ENCODE measurements at places on chromosomes 11 and 22. TPM values are rescaled to one million over a fixed set of nuclear protein-coding genes. Genes with fewer than 3 reads are reported as not detected.

- DNase-seq: no peak
Measured at GRCh38 chr22:17965538-17966402, 58.6 kb downstream of the MICAL3 start.

GRCh38 chr11:12727563-12728211 lies 53.5 kb downstream of the TEAD1 start:
- DNase-seq: no peak

DNA sequence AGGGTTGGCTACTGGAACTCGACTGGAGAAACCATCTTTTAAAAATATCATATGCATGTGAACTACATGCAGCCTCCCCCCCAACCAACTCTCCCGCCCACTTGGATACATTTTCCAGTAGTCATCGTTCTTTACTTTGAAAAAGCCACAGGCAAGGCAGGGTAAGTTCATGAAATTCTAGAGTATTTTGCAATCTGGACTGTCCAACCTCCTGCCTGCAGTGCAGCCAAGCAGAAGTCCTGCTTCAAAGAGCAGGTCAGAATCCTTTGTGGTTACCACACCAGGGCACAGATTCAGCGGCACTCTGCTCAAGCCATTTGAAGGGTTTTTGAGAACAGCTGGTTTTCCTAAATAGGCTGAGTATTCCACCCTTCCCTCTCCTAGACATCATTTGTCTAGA lies 12.1 kb downstream of the ELF5 start:
- DNase-seq: no peak

GRCh38 chr11:70456921-70457532 lies 58.7 kb downstream of the CTTN start:
- no peak for DNase-seq

GRCh38 chr11:110338684-110339083 lies 42.3 kb upstream of the RDX start:
- DNase-seq: no peak

- DNase-seq: no peak
Measured at GRCh38 chr22:19360862-19361261, 69.3 kb upstream of the CLTCL1 start.

- DNase-seq: no peak
Measured at GRCh38 chr22:44243761-44244160, 63.0 kb downstream of the PARVG start.

DNA sequence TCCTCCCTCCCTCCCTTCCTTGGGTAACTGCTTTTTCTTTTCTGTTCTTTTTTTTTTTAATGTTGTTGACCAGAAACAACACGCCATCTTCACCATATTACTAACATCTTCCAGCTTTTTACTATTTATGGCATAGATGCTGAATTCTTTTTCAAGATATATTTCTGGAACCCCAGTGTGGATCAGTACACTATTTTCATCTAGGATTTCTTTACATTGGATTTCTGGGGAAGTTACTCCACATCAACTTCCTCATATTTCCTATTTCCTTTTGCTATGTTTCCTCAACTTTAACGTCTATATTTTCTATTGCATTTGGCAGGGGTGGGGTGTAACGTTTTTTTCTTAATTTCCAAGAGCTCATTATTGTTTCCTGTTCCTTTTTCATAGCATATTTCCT lies 7.0 kb downstream of the PGM2L1 start:
- DNase-seq: no peak

GRCh38 chr11:84882056-84882455 lies 745.1 kb downstream of the DLG2 start:
- no peak for DNase-seq

- DNase-seq: no peak
Measured at GRCh38 chr22:35409783-35410662, 10.1 kb downstream of the MCM5 start.

DNA sequence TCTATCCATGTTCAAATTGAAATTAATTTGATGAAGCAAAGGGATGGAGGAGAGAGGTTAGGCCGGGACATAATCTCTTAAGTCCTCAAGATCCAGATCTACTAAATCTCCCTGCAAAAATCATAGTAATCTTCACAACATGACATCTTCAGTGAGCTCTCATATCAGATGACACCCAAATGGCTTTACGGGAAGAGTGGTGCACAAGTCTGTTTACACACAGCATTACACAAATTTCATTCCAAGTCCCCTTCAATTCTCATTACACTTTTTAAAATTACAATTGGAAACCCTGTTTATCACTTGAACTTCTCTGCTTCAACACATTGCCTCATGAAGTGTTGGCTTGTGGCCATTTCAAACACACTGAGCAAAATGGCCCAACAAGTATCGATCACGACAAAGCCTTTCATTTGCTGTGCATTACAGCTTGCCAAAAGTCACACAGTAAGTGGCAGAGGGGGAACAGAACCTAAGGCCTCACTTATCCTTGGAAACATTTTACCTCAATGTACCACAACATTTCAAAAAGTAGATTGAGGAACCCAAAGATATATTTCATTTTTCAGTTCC lies 17.9 kb upstream of the TPH1 start:
- no peak for DNase-seq

- no peak for DNase-seq
Measured at GRCh38 chr22:33625959-33626358, 294.3 kb downstream of the LARGE1 start.

DNA sequence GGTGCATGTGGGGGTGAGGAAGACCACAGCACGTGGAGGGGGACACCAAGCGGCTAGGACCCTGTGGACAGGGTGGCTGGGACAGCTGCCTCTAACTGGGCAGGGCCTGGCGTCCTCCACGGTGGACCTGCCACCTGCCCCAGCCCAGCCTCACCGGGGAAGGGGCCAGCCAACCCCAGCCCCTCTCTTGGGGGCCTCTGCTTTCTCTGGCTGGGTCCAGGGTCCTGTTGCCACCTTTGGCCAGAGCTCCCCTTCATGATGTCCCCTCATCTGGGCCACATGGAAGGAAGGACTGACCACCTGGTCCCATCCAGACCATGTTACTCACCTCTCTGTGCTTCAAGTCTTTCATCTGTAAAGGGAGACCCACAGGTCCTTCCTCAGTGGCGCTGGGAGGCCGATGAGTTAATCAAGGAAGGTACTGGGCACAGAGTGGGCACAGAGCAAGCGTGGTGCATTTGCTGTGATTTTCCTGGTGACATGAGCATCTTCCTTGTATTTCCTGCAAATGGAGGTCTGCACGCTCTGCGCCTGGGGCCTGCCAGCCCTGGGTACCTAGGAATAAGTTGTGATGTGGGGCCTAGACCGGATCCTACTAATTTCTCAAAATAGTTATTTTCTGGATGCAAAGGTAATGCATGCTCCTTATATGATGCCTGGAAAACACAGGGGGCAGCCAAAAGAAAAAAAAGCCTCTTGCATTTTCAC lies 538.4 kb downstream of the TBC1D22A start:
- no peak for DNase-seq

- DNase-seq: no peak
Measured at GRCh38 chr11:123469089-123469488, 39.0 kb downstream of the GRAMD1B start.

PRR5L gene
- polyA plus RNA-seq: 16.2 TPM

RTN4R gene
- 4.6 TPM for polyA plus RNA-seq

LRRC75B gene
- 26.8 TPM for polyA plus RNA-seq

OR10A2 gene
- not detected for polyA plus RNA-seq

UPB1 gene
- polyA plus RNA-seq: 1.2 TPM

EHF gene
- 18.4 TPM for polyA plus RNA-seq

All from renal cortex interstitium (tissue), 15 donors.